Activated naive CD4-positive, alpha-beta T cell (primary cell): ENCODE measurements at places on chromosomes 6 and 20.

GRCh38 chr6:115415378-115415777, 645.3 kb downstream of the FRK start:
- no peak for DNase-seq

DNA sequence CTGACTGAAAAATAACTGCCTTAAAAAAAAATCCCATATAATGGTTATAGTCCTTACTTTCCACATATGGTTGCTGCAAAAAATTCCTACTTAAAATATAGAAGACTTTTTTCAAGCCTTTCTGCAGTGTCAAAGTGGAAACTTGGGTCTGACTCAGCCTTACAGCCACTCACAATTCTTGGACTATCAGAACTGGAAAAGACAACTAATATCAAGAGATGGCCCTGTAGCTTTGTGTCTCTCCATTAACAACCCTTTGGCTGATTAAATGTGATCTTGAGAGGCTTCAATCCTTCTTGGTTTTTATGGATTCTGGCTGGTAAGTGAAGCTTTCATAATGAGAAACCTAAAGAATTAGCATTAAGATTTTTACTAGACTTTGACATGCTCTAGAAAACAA, 307.8 kb downstream of the RNGTT start:
- no peak for DNase-seq

GRCh38 chr6:15227827-15228318, 18.0 kb upstream of the JARID2 start:
- DNase-seq: no peak

- no peak for DNase-seq
Observed at GRCh38 chr20:5118220-5119142, 1.3 kb downstream of the PCNA start.

DNA sequence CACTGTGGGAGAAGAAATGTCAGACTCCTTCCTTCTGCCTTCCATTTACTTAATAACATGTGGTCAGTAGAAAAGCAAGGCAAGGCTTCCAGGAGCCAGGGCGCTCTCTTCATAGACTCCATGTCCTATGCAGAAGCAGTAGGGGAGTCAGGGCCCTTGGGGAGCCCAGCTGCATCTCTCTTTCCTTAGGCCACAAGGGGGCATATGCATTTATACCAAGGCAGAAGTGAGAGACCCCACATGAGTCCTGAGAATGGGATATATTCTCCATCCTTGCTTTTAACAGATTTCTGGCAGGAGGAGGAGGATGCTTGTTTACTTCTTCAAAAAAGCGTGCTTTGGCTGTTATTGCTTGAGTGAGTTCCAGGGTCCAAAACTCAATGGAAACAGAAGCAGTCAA, 198.5 kb downstream of the HIVEP2 start:
- no peak for DNase-seq

DNA sequence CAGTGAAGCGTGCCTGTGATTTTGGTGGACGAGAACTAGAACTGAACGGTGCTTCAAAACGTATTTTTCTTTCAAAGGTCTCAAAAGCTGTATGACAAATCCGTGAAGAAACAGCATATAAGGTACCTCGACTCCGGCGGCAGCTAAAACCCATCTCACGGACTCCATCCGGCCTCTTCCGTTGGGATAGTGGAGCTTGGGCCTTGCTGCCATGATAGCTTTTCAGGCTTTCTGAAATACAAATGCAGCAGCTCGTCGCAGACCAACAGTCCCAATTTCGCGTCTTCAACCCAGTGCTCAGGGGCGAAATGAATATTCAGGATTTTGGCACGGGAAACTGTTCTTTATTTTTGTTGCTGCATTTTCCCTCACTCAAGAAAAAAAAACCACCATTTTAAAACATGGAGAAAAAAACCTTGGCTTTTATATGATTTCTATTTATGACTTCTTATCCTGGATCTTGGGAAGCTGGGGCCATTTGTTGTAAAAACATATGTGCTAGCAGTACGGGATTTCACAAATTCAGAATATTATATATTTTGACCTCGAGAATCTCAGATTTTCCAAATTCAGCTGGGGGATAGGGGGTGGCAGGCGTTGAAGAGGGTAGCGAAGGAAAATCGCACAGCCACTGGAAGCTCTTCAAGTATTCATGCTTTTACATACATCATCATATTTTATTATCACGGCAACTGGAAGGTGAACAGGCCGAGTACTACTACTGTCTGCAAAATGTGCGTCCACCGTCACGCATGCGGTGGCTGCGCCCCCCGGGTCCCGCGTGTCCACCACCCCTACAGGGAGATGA, 849 bp downstream of the GSTA4 start:
- no peak for DNase-seq
